ENCODE measurements at places on chromosomes 12 and 14.

- no peak for DNase-seq
Measured at GRCh38 chr12:69828897-69829296, 3.9 kb downstream of the MYRFL start.

GRCh38 chr12:810671-811415 is 58.5 kb downstream of the WNK1 start:
- DNase-seq, result no peak

GRCh38 chr14:49792618-49793017 is 24.7 kb downstream of the KLHDC2 start:
- DNase-seq, result no peak

DNA sequence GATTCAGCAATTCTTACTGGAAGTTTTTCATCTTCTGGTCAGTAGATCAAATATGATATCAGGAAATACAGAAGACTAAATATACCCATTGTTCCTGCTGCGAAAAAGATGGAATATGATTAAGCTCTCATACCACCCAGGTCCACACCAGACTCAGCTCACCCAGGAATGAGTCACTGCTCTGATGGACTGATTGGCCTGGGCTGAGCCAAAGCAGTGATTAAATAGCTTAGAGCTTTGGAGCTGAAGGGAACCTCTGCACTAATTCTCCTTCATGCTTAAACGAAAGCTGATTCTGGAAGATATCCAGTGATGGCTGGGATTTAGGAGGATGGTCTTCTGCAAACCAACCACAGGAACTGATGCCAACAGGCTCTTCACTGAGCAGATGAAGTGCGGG is 62.0 kb upstream of the SYT1 start:
- no peak for DNase-seq

- no peak for DNase-seq
Measured at GRCh38 chr14:59869381-59870255, 958 bp downstream of the RTN1 start.

GRCh38 chr14:32075672-32076277 is 1.3 kb upstream of the ARHGAP5 start:
- DNase-seq, result no peak

DNA sequence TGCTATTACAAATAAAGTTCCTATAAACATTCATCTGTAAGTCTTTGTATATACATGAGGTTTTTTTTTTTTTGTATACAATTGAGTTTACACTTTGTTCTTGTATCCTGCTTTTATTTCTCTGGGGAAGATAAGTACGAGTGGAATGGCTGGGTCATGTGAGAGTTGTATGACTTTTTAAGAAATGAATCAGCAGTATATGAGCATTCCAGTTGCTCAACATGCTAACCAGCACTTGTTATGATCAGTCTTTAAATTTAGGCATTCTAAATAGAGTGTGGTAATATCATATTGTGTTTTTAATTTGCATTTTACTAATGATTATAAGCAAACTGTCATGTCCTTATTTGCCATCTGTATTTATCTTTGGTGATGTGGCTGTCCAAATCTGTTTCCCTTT is 44.7 kb upstream of the AMIGO2 start:
- DNase-seq, result no peak

DNA sequence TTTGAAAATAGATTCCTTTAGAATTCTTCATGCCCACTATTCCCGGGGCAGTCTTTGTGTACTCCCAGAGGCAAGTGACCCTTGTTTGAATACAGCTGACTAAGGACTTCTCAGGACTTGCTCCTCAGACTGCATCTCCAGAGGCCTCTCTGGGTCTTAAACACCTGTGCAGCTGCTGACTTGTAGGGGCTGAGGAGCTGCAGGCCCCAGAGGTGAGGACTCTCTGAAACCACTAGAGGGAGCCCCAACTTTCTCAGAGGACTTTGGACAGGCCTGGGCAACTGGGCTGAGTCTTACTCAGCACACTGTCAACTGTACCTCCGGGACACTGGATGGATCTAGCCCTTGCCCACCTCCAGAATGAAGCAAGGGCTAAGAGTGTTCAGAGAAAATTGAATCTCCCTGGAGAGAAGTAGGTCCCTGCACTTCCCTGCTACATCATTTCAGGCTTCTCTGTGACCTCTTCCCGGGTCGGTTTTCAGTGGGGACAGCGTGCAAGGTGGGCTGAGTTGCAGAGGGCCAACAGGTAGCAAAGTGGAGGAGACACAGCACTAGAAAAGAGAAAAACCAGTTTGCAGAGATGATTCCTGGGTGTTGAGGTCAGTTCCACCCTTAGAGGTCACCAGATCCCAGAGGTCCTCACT is 164.6 kb downstream of the TMEM117 start:
- DNase-seq, result no peak

DNA sequence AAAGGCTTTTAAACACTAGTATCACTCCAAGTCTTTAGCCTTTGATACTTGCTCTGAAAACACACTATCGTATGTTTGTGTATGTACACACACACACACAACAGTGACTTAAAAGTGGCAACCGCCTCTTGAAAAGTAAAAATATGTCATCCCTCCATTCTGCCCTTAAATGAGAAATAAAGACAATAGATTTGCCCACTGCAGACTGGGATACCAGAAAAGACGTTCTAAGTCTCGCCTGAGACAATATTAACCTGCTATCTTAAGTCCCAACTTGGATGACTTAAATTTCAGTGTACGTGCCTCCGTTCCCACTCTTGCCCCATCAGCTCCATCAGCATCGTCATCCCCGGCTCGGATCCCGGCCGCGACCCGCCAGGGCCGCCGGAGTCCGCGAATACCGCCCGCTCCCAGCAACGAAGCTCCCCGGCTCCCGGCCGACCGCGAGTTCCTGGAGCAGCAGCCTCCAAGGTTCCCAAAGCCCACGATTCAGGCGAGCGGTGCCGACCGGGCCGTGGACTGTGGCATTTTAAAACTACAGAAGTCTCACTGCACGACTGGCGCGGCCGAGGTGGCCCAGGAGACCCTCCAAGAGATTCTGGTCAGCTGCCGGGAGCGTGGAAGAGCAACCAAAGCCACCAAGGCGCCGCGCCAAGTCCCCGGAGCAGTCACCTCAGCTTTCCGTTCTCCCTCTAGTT is 2.8 kb upstream of the ARID2 start:
- no peak for DNase-seq

GRCh38 chr14:98704441-98704840 is 567.6 kb downstream of the BCL11B start:
- DNase-seq, result no peak

- DNase-seq, result no peak
Measured at GRCh38 chr12:50052964-50053363, 4.4 kb upstream of the ASIC1 start.

DNA sequence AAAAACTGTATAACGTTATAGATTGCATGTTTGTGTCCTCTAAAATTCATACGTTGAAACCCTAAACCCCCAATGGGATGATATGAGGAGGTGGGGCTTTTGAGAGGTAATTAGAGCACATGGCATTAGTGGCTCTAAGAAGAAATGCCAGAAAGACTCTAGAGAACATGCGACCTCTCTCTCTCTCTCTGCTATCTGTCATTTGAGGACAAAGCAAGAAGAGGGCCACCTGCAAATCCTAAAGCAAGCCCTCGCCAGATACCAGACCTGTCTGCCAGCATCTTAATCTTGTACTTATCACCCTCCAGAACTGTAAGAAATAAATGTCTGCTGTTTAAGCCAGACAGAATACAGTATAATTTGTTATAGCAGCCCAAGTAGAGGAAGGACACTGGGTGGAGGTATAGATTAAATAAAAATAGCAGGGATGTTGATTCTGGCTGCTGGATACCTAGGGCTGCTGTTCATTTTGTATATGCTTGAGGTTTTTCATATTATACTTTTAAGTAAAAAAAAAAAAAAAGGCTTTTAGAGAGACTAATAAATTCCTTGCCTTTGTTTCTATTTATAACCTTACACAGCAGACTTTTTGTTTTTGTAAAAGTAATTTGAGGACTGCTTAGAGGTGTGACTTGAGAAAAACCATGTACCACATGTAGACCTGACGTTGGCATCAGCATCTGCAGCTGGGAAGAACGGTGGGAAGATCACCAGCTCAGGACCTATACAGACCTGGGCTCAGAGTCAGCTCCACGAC is 26.9 kb downstream of the MOK start:
- DNase-seq, result no peak

DNA sequence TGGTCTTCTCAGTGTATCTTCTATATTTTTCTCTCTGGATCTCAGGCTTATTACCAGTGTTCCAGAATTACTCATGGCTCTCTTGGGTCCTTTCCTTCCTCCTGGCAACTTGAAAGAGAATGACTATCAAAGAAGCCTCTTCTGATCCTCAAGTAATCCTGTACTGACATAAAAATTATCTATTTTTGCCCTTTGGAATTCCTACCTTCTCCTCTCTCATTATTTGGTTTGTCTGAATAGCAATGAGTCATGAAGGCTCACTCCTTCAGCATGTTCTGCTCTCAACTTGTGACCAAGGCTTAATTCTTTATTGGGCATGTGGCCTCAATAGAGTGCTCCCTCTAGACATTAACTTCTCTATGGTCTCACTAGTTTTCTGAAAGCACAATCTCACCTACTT is 553.6 kb upstream of the ATP2B1 start:
- no peak for DNase-seq

- DNase-seq, result no peak
Measured at GRCh38 chr12:171743-172676, 41.9 kb downstream of the SLC6A12 start.

DNA sequence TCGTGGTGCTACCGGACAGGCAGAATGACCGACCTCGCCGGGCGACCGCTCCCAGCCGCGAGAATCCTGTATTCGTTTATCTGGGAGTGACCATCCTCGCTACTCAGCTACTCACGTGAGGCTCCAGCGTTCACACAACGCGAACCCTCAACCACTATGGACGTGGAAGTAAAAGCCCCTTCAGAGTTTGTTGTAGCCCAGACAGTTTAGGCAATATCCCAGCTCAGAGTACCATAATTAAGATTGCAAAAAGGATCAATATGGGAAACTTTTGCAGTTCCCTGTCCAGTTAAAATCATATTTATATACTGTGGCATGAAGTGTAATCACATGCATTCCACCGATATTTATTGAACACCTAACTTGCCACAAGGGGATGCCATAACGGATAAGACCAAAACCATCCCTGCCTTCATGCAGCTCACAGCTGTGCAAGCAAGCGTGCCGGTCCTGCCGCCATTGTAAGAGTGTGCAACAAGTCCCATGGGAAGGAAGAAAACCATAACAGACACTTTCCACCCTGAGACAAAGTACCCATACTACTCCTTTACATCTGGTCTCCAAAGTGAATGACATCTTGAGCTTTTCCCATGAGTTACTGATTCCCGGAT is 938 bp upstream of the MAX start:
- no peak for DNase-seq

GRCh38 chr12:87160848-87161601 is 868.2 kb downstream of the C12orf50 start:
- DNase-seq, result no peak

DNA sequence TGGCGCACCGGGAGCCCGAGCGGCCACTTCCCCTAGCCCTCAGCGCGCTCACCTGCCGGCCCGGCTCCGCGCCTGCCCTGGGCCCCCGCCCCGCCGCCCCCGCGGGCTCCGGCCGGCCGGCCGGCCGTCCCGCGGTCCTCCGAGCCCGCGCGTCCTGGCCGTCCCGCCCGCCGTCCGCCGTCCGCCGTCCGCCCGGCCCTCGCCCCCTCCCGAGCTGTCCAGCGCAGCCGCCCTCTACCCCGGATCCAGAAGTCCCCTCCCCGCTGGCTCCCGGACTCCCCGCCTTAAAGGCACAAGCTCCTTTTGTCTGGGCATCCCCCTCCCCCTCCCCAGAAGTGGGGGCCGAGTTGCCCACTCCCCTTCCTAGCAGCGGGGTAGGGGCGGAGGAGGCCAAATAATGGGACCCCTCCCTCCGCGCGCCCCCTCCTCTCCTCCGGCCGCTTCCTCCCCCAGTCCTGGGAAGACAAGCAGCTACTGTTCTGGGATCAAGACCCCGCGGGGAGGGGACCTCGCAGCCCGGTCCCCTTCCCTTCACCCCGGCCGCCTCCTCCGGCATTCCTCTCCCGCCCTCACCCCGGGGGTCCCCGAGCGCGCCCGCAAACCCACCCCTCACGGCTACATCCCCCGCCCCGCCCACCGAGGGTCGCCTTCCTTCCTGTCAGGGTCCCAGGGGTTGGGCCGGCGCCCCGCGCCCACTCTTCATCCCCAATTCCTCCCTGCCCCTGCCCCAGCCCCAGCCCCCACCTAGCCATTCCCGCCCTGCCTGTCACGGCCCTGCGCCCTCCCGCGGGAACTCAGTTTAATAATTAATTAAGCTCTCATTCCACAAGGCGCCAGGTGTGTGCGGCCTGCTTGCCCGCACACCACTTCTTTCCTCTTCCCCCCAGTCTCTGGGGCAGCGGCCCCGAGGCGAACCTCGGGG is at the start of gene ADCY6:
Gene ADCY6 (minus strand): TSS at position 236 of the 922 bp plus-strand sequence. CDS start 5,655 bp downstream, outside the sequence.
- DNase-seq, result no peak
